ENCODE measurements at places on chromosomes 5 and 9. TPM values are rescaled to one million over a fixed set of nuclear protein-coding genes. Genes with fewer than 3 reads are reported as not detected.
A peak's percentile ranks its signal among the peaks of the same experiment; 100 is the strongest.

- no peak for DNase-seq
- H3K4me1 ChIP-seq, result no peaks in the 10 kb centered on the region
- H3K27me3 ChIP-seq, result no peaks in the 10 kb centered on the region
- no peak overlapping the region for H3K27ac ChIP-seq
- no peaks in the 10 kb centered on the region for H3K36me3 ChIP-seq
- H3K4me3 ChIP-seq, result no peak overlapping the region
These were observed 90.2 kb upstream of the LHFPL2 start for GRCh38 chr5:78738693-78739300.

GRCh38 chr5:123719004-123719403 is 207.0 kb downstream of the CSNK1G3 start:
- H3K4me1 ChIP-seq, result no peaks in the 10 kb centered on the region
- no peaks in the 10 kb centered on the region for H3K27me3 ChIP-seq
- H3K27ac ChIP-seq, result no peak overlapping the region
- H3K36me3 ChIP-seq, result no peaks in the 10 kb centered on the region
- no peak for DNase-seq
- no peak overlapping the region for H3K4me3 ChIP-seq

- H3K27me3 ChIP-seq, result no peaks in the 10 kb centered on the region
- H3K36me3 ChIP-seq, result no peaks in the 10 kb centered on the region
- DNase-seq, result peak; percentile 86
- H3K4me1 ChIP-seq, result no peaks in the 10 kb centered on the region
These were observed 26.7 kb downstream of the APBA1 start for GRCh38 chr9:69645488-69645887.

DNA sequence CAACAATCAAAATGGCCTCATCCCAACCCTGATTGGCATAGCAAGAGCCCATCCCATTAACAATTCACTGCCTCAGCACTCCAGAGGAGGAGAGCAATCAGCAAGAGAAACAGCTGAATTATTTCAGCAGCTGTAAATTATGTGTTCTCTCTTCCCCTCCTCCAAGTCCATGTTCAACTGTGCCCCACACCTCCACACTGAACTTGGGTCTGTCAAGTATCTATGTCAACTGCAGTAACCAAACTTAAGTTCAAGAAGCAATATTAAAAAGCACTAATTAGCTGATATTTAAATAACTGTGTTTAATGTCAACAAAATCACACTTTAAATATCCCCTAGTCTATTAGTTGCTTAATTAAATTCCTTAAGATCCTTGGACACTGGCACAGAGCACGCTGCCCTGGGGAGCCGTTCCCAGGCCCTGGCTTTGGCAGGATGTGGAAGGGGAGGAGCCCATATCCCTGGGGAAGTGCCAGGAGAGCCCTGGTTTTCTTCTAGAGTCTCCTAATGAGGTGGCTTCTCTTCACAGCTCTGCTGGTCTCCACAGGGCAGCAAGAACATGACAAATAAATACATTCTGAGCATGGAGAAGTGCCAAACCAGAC is 50.6 kb downstream of the SIL1 start:
- no peak overlapping the region for H3K4me3 ChIP-seq
- peak; percentile 91 for DNase-seq
- no peaks in the 10 kb centered on the region for H3K27me3 ChIP-seq
- no peaks in the 10 kb centered on the region for H3K36me3 ChIP-seq

GRCh38 chr9:32992595-32993238 is 8.7 kb downstream of the APTX start:
- no peak for DNase-seq
- H3K36me3 ChIP-seq, result no peaks in the 10 kb centered on the region

DNA sequence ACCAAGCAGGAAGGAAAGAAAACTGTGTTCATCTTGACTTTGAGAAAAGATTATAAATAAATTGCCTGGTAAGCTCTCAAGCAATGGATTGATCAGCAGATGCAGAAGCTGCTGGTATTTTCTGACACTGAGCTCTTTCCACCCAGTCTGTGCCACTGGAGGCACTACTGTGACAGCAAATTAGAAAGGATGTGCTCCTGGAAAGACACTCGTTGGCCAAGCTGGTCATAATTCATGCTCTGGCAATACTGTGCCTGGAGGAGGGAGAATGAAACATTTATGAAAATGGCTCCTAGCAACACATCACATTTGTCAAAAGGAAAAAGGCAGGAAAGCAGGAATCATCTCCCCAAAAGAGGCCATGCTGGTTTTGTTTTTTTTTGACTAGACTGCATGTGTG is 84.2 kb downstream of the CAVIN4 start:
- no peak for DNase-seq
- H3K27me3 ChIP-seq, result no peaks in the 10 kb centered on the region
- H3K36me3 ChIP-seq, result no peaks in the 10 kb centered on the region
- H3K4me3 ChIP-seq, result no peak overlapping the region
- H3K27ac ChIP-seq, result no peak overlapping the region

Gene SPINK4
- polyA plus RNA-seq, result not detected

- H3K36me3 ChIP-seq, result no peaks in the 10 kb centered on the region
- H3K4me1 ChIP-seq, result peaks cover 27% of the 10 kb centered on the region
- H3K4me3 ChIP-seq, result peak overlapping the region; percentile 42
- peak overlapping the region; percentile 91 for H3K27ac ChIP-seq
These were observed 618.4 kb downstream of the PDE4D start for GRCh38 chr5:59275170-59275509.

DNA sequence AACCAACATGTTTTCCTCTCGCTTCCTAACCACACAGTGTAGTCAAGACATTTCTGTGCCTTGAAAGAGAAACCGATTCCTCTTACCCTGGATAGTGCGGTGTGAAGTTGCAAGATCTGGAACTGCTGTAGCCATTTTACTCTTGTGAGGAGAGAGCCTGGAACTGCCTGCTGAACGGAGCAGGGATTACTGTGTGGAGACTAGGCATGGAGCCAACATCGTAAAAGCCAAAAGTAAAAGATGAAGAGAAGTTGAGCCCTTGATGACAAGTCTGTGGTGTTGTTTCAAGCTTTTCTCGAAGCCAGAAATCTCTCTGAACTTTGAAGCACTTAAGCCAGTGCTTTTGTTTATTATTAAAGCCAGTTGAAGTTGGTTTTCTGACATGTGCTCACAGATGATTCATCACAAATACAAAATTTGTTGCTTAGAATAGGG is 110.1 kb upstream of the GRIN3A start:
- no peaks in the 10 kb centered on the region for H3K36me3 ChIP-seq
- no peaks in the 10 kb centered on the region for H3K27me3 ChIP-seq
- DNase-seq, result peak; percentile 30

Gene NUTM2F
- polyA plus RNA-seq, result not detected

- peak within 1 kb of the TSS; percentile 91 for H3K27ac ChIP-seq
- peaks cover 21% of the 10 kb centered on the region for H3K27me3 ChIP-seq
- peaks cover 33% of the 10 kb centered on the region for H3K4me1 ChIP-seq
These were observed at the start of gene CTSL for GRCh38 chr9:87725900-87726709. CTSL (plus strand) TSS chr9:87726119; CDS start chr9:87727604, 1,485 bp downstream.

Gene PLAC8L1
- polyA plus RNA-seq, result 0.52 TPM

DNA sequence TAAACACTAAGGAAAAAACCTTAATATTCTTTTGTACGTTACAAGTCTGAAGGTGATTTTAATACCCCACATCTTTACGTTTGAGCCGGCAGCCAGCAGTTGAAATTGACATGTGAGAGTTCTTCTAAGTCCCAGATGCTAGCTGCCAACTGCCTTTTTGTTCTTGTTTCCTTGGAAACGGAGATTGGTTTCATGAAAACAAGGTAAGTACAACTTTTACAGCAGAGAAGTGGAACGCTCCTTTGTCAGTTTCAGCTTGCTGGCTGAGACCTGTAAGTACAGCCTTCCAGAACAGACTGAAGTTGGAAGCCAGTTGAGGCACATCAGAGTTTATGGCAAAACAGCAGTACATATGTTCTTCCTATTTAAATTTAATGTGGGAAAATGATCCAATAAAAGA is 1018.4 kb upstream of the ARRDC3 start:
- no peaks in the 10 kb centered on the region for H3K27me3 ChIP-seq
- H3K4me1 ChIP-seq, result no peaks in the 10 kb centered on the region
- H3K4me3 ChIP-seq, result no peak overlapping the region

Gene CDC20B
- 7.5 TPM for polyA plus RNA-seq

GRCh38 chr5:122155546-122155945 is 26.2 kb downstream of the ZNF474 start:
- H3K4me3 ChIP-seq, result no peak overlapping the region
- H3K4me1 ChIP-seq, result no peaks in the 10 kb centered on the region
- H3K27me3 ChIP-seq, result no peaks in the 10 kb centered on the region
- DNase-seq, result no peak

Gene IL7R
- polyA plus RNA-seq, result 3.9 TPM

- peaks cover 71% of the 10 kb centered on the region for H3K4me1 ChIP-seq
- H3K27ac ChIP-seq, result no peak overlapping the region
- no peaks in the 10 kb centered on the region for H3K36me3 ChIP-seq
- no peak for DNase-seq
These were observed 9.0 kb downstream of the ANXA6 start for GRCh38 chr5:151148583-151148982.

Gene LTC4S
- 3.8 TPM for polyA plus RNA-seq

DNA sequence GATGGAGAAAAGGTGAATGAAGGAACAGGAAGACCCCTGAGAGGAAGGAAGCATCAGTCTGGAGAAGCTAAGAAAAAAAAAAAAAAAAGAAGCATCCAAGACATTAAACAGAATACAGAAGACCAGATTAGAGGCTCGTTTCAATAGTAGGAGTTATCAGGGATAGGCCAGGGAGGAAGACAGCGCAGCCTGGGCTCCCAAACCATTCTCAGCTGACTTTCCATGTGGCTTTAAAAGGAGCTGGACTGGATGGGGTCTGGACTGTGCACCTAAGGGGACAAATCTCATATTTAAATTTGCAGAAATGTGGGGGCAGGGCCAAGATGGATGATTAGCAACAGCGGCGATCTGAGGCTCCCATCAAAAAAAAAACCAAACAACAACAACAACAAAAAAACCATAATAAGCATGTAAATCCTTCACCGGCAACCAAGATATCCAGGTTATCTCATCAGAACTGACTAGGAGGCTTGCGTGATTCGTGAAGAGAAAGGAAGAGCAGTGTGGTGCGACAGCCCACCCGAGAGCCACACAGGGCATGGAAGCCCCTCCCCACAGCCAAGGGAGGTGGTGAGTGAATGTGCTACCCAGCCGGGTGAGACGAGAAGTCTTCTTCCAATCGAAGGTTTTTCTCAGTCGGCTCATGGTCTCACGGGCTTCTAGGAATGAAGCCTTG is 114.9 kb upstream of the ADAMTS16 start:
- no peaks in the 10 kb centered on the region for H3K36me3 ChIP-seq
- H3K27ac ChIP-seq, result no peak overlapping the region
- DNase-seq, result no peak
- no peaks in the 10 kb centered on the region for H3K27me3 ChIP-seq
- no peak overlapping the region for H3K4me3 ChIP-seq

DNA sequence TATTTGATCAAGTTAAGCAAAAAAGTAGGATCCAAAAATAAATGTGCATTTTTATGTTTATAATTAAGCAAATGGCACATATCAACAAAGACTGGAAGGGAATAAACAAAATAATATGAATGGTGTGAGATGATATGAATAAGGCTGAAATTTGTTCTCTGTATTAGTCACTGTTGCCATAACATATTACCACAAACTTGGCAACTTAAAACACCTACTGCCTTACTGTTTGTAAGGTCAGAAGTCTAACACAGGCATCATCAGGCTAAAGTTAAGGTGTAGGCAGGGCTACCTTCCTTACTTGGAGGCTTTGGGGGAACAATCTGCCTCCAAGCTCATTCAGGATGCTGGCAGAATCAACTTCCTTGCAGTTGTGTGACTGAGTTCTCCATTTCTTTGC is 19.3 kb downstream of the PGGT1B start:
- H3K27me3 ChIP-seq, result no peaks in the 10 kb centered on the region
- H3K4me1 ChIP-seq, result no peaks in the 10 kb centered on the region
- no peak overlapping the region for H3K4me3 ChIP-seq
- no peak overlapping the region for H3K27ac ChIP-seq
- no peak for DNase-seq

Gene IFNA16
- polyA plus RNA-seq, result not detected

DNA sequence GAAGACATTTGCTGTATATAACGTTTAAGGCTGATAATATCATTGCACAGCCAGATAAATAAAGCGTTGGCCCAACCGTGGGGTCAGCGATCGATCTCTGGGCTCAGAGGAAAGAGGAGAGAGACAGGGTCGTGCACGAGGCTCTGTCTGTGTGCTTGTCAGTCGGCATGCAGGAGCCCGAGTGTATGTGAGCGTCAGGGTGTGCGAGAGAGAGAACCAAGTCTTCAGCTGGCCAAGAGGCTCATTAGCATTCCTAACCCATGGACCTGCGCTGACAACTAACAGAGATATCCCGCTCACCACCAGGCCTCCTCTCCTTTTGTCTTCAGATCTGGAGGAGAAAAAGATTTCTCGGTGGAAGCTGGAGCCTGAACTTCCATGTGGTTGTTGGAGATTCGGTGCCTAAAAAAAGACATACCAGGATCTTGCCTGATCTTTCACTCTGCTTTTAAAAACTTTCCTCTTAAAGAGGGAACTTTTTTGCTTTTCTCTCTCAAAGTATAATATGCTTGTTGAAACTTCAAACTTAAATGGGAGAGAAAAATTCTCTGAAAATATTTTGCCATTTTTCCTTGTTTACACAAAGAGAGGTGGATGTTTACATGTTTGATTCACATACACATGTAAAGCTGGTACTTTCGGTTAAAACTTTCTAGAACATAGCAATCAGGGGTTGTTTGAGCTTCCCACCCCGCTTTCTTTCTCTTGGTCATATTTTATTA is 16.5 kb downstream of the NR2F1 start:
- no peaks in the 10 kb centered on the region for H3K36me3 ChIP-seq
- H3K27me3 ChIP-seq, result peaks cover 100% of the 10 kb centered on the region
- no peak overlapping the region for H3K27ac ChIP-seq
- no peak for DNase-seq

DNA sequence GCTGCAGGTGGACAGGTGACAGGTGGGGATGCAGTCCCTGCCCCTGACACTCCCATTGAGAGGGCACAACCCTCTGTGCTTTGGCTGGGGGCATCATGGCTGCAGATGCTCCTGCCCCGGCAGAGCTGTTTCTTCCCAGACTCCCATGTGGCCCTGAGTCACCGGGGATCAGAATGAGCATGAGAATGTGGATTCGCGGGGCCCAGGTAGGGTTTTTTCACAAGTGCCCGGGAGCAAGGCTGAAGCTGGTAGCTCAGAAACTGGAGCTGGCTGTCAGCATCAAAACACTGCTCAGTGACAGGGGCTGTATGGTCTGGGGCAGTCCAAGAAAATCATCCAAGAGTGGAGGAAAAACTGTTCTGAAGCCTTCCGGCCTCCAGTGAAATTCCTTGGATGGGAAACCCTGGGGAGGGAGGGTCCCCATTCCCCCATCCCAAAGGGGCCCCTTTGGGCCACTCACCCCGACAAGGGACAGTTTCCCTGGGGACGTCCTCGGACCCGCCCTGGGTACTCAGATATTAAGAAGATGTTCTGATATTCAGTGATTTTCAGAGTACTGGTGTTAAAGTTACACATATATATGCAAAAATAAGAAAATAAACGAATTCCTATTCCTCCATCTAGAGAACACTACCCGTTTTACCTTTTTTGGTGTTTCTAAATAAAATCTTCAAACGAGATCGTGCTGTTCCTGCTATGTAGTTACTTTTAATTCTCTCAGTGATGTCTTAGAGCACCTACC is 120.1 kb upstream of the LPCAT1 start:
- no peak for DNase-seq
- H3K27ac ChIP-seq, result no peak overlapping the region
- no peaks in the 10 kb centered on the region for H3K36me3 ChIP-seq
- peaks cover 61% of the 10 kb centered on the region for H3K27me3 ChIP-seq
- H3K4me3 ChIP-seq, result no peak overlapping the region

Gene ANKRD18B
- 0.14 TPM for polyA plus RNA-seq

Gene LCN1
- not detected for polyA plus RNA-seq
